Hippocampal formation (tissue), 2 donors: ENCODE measurements at places on chromosomes 16 and 17.

DNA sequence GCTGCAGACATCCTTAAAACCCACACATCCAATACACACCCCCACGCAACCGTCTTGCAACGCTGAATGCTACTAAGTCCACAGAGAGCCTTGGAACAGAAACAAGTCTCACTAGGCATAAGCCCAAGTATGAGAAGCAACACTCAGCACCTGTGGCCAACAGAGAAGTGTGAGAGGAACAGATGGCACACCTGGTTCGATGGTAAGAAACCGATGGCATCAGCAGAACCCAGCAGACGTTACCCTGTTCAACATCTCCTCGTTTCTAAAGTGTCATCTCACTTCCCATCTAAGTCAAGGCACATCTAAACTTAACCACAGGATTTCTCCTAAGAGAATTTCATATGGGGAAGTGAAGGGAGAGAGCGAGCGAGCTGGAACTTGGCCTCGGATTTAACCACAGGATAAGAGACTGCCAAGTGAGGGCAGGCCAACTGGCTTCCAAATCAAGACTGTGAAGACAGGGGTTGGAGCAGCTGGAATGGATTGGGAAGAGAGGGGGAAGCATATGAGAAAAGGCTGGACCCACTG lies 41.0 kb downstream of the NXPH3 start:
- no peak for DNase-seq

DNA sequence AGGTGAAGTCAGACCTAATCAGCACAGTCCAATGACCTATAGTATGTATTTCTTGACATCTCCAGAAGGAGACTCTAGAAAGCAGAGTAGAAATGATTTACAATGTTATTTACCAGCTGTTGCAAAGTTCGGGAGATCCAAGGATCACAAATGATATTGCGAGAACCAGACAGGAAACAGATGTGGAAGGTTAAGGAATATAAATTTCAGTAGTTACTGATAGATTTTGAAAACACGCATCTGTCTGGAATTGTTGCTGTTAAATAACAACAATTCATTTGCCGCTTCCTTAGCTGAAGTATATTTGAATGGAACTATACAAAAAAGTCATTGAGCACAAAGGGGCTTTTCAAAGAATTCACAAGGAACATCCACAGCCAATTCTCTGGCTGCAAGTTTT lies 72.0 kb downstream of the STXBP4 start:
- DNase-seq = no peak

DNA sequence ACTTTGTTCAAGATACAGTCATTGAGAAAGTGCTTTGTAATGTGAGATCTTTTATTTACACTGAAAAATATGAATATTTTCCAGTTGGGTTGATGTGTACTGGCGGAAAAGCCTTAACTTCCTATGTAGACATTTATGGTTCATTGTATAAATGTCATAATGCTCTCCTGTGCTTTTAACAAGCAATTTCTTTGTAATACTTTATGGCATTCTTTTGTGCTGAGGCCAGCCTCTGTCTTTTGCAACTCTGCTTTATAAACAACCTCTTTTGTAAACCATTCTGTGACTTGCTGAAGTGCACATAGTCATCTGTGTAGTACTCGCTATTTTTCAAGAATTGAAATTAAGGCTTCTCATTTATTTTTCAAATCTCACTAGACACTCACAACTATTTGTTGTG lies 291.2 kb downstream of the CDH11 start:
- no peak for DNase-seq

DNA sequence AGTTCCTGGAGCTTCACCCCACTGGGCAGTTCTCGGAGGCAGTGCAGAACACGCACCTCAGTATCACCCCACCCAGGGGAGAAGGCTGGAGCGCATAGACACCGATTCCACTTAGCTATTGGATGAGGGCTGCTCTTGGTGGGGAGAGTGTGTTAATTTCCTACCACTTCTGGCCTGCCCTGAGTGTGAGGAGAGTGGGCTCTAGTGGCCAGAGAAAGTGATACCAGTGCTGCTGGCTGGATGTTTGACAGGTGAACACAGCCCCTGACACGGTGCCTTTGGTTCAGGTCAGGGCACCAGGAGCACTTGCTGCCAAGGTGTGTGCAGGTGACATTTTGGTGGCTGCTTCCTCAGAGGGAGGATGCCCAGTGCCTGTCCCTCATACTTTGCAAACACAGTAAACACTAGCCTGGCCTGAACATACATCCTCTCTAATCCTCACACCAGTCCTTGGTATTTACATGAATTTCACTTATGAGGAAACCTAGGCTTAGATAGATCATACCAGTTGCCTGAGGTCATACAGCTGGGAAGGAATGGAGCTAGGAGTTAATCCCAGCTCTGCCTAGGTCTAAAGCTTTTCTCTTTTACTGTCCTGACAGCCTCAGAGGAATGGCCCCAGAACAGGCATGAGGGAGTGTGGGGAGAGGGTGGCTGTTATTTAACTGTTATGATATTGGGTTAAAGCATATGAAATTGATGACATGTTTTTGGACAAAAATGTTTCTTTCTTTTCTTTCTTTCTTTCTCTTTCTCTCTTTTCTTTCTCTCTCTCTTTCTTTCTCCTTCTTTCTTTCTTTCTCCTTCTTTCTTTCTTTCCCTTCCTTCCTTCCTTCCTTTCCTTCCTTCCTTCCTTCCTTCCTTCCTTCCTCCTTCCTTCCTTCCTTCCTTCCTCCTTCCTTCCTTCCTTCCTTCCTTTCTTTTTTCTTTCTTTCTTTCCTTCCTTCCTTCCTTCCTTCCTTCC lies 21.0 kb upstream of the ITGAX start:
- no peak for DNase-seq

DNA sequence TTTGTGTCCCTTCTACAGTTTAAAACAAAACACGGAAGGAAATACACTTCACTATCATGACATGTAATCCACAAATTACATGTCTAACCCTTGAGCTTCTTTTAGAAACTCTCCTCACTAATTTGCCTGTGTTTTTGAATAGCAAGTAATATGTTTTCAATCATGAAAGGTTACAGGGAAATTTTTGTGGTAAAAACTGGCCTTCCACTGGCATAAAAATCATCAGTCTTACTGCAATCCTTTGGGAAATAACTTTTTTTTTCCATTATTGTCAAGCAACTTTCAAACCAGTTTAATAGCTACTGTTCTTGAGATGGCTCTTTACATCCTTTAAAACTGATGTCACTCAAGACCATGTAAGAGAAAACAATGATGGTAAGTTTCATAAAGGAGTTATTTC lies 27.0 kb downstream of the MYO1D start:
- DNase-seq = no peak

DNA sequence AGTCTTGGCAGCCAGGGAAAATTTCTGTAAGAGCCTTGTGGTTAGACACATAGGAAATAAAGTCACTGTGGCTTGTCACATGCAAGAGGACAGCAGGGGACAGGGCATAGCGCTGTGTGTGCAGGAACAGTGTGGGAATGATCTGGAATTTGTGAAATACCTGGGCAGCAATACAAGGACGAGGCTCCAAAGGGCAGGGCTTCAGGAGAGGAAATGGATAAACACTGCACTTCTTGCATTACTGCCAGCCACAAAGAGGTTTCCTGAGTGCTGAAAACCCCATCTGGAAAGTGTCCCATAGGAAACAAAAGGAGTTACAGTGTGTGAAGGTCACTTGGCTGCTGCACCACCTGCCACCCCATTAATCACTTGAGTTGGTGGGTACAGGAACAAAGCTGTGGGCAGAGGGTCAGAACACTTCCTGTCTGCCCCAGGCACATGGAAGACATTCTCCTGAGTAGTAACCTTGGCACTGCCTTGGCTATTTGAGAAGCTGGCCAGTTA lies 12.1 kb upstream of the HP start:
- DNase-seq = no peak

DNA sequence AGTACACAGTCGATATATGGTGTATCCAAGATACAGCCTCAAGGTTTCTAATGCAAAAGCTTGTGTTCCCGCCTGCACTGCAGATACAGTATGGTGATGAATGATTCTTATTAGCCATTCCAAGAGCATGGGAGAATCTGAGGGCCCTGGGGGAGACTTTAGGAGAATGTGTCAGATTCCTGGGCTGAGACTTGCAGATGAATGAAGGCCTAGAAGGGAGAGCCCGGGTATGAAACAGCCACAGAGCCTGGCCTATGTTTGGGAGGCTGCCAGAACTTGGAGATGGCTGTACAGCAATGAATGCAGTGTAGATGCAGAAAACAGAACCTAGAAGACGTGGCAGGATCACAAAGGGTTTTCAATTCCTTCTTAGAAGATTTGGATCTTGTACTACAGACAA lies 510.7 kb downstream of the HAPSTR1 start:
- DNase-seq = no peak

GRCh38 chr17:81418710-81419318 lies 23.6 kb downstream of the BAHCC1 start:
- no peak for DNase-seq

- DNase-seq = no peak
Observed at GRCh38 chr17:42233994-42234393, 39.7 kb upstream of the GHDC start.

DNA sequence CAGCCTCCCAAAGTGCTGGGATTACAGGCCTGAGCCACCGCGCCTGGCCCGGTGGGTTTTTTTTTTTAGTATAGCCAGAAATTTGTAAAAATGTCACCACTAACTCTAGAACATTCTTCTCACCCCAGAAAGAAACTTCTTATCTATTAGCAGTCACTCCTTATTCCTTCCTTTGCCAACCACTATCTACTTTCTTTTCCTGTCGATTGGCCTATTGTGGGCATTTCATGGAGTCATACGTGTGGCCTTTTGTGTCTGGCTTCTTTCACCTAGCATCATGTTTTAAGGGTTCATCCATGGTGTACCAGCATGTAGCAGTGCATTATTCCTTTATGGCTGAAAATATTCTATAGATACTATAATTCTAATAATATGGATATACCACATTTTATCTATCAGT lies 3.6 kb downstream of the CYB5D2 start:
- DNase-seq = no peak

GRCh38 chr17:55639096-55639495 lies 83.6 kb downstream of the TMEM100 start:
- DNase-seq = no peak

DNA sequence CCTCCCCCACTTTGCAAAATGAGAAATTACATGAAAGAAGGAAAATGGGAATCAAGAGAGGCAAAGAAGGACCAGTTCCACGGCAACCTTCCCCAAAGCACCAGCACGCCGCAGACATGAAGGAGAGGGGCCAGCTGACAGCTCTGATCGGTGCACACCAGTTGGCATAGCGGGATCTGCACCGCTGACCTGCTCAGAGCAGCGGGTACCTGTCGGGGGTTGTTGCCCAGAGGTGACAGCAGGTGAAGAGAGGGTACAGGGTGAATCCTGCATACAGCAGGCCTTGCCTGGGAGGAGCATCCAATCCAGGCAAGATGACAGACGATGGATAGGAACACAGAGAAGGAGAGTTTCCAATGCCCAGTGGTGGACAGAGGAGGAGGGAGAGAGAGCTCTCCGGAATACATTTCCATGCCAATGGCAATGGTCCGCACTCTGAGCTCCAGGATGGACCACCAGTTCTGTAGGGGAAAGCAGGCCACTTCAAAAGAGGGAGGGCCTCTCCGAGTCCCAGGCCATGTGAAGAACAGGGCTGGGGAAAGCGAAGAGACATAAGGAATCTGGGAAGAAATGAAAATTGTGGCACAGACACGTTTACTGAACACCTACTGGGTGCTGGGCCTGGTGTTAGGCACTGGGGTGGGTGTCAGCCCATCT lies 24.0 kb downstream of the CEP295NL start:
- DNase-seq = no peak

DNA sequence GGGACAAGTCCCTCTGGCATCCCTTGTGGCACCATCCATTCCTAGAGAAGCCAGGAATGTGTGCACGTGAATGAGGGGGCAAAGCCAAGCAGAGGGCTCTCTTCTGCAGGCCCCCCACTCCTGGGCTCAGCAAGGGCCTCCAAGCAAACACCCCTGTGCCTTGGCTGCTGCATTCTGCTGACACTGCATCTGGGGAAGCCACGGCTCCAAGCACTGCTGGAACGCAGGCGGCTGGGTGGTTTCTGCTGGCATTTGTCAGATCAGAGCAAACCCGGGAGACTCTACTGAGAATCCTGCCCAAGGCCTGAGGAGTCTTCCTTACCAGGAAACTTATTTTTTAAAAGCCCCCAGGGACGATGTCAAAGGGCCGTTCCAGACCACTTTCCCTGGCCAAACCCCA lies 23.3 kb downstream of the ATP6V0D1 start:
- DNase-seq = no peak

- no peak for DNase-seq
Observed at GRCh38 chr17:38608648-38609047, 2.9 kb upstream of the SRCIN1 start.

DNA sequence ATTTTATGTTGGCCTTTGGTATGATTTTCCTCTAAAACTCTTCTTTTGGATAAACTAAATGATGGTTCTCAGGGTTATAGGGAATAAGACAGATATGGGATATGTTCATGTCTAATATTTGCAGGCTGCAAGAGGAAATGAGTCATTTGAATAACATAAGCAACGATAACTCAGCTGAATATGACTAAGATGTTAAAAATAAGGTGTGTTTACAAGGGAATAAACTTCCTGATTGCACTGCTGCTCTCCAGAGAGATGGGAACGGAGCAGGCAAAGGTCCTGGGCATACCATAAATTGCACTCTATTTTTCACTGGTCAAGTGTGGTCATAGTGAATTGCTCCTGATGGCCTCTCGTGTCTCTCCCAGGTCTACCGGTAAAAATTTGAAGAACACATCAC lies 666.2 kb downstream of the TOX3 start:
- DNase-seq = no peak

- no peak for DNase-seq
Observed at GRCh38 chr16:23557779-23558702, 514 bp downstream of the UBFD1 start.

DNA sequence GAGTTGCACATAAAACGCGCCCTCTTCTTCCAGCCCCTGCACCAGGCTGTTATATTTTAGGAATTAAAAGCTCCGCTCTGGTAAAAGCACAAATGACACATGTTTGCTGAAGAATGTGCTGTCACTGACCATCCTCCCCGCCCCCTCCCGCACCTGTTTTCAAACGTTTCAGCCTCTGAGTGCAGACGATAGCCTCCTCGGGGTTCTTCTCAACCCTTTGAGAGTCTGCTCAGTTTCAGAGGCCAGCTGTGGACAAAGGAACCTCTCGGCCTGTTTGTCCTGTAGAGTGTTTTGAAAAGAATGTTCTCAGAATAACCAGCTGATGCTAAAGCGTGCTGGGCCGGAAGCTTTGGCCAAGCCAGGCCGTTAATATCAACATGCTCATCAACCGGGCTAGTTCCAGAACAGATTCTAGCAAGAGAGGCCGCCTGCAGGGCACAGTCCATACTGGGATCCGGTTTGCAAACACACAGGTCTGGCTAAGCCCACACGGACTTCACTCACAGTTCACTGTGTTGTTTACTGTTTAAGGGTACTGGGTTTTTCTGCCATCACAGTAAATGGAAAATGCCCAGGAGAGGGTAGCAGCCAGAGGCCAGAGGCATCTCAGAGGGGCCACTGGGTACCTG lies 6.4 kb upstream of the CACNG4 start:
- no peak for DNase-seq

DNA sequence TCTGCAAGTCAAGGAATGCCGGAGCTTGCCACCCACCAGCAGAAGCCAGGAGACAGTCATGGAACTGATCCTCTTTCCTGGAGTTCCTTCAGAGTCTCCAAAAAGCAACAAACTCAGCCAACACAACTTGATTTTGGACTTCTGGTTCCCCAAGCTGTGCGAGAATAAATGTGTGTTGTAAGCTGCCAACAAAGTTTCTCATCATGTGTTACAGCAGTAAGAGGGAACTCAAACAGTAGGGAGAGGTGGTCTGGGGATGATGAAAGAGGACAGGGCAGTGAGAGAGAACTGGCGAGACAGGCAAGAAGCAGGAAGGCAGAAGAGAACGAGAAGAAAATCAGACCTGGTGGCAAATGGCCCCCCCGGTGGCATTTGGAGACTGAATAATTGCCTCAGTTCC lies 204.9 kb downstream of the MAF start:
- DNase-seq = no peak
